ENCODE measurements at places on chromosomes 4 and X.

GRCh38 chr4:141127884-141128283, 5.4 kb downstream of the RNF150 start:
- DNase-seq = no peak

- no peak for DNase-seq
These were observed 164.4 kb upstream of the CPEB2 start for GRCh38 chr4:14837860-14838259.

DNA sequence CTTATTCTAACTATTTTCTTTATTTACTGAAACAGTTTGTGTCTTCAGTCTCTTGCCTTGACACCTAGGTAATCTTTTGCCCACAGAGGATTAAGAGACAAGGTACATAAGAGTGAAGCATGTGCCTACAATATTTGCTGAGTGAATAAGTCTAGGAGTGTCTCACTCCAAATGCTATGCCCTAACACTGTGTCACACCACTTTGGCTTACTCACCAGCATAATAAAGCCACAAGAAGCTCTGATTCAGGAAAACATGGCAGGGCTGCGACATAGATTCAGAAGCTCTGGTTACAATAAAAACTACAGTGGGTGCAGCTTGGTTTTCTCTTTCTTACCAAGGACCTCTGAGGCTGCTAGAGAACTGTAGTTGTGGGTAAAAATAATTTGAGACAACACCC, 127.1 kb downstream of the RBM46 start:
- DNase-seq = no peak

- peak; percentile 91 for DNase-seq
These were observed 45.7 kb downstream of the SYTL5 start for GRCh38 chrX:38052096-38052495.

DNA sequence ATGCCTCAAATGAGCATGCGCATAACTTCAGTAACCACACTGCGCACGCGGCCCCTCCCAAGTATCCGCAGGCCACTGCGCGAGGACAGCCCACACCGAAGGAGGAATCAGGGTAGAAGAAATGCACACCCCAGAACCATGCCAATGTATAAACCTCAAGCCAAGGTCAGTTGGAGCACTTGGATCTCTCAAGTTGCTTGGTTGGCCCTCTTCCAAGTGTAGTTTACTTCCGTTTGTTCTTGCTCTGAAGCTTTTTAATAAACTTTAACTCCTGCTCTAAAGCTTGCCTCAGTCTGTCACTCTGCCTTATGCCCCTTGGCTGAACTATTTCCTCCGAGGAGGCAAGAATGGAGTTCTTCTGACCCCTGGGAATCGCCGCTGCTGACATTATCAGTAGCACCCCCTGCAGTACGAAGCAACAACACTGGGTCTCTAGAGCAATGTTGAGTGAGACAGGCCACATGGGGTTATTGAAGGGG, 22.0 kb upstream of the SPINK2 start:
- no peak for DNase-seq

- no peak for DNase-seq
These were observed 205.4 kb upstream of the GK2 start for GRCh38 chr4:79613269-79613935.
